ENCODE measurements at places on chromosomes 2 and 18.

- no peak for DNase-seq
Measured at GRCh38 chr2:101921953-101922325, 69.8 kb upstream of the IL1R2 start.

DNA sequence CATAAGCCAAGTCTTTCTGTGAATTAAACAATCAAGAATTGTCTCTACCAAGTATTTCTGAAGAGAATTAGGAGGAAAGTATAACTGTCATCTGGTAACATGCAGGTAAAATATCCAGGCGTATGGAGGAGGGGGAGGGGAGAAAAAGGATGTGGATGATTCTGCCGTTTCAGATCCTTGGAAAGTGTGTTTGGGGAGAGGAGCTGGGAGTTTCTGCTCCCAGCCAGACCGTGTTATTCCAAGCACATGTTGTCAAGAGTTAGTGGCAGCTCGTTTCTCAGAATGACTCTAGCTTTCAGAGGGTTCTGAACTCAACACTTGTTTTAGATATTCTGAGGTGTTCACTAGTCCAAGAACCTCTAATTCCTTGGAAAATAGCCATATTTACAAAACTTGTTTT, 137.6 kb downstream of the FAM124B start:
- DNase-seq: no peak

GRCh38 chr2:50181212-50181611, 850.7 kb downstream of the NRXN1 start:
- no peak for DNase-seq

- no peak for DNase-seq
Measured at GRCh38 chr2:71692621-71693277, 239.4 kb downstream of the DYSF start.

DNA sequence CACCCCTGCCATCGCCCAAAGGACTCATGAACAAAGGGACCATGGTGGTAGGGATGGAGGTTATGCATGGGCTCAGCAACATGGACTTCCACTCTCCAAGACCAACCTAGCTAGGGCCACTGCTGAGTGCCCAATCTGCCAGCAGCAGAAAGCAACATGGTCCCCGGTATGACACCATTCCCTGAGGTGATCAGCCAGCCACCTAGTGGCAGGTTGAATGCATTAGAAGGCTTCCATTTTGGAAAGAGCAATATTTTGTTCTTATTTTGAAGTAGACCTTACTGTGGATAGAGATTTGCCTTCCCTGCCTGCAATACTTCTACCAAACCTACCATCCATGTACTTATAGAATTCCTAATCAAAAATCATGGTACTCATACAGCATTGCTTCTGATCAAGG, 99.8 kb downstream of the METTL4 start:
- no peak for DNase-seq

DNA sequence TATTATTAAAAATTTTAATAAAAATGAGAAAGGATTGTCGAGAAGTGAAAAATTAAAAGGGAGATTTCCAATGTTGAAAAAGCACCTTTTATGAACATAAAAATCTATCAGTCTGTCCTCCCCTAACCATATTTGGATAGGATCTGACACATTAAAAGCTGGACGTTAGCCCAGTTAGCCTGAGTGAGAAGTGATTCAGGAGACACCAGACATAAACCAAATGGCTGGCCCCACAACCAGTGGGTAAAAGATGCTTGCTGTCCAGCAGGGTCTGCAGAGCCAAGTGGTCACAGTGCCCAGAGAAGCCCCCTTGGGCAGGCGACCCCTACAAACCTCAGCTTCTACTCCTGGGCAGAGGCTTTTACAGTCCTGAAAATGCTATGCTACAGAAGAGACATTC, 253.8 kb upstream of the LYPD1 start:
- DNase-seq: peak; percentile 85

DNA sequence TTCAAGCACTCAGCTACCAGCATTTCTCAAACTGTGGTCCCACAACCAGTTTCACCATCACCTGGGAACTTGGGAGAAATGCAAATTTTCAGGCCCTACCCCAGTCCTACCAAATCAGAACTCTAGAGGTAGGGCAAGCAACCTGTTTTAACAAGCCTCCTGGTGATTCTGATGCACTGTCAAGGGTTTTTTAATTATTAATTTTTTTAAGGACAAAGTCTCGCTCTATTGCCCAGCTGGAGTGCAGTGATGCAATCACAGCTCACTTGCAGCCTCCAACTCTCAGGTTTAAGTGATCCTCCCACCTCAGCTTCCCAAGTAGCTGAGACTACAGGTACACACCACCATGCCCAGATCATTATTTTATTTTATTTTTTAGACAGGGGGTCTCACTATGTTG, 7.8 kb downstream of the ACMSD start:
- no peak for DNase-seq

DNA sequence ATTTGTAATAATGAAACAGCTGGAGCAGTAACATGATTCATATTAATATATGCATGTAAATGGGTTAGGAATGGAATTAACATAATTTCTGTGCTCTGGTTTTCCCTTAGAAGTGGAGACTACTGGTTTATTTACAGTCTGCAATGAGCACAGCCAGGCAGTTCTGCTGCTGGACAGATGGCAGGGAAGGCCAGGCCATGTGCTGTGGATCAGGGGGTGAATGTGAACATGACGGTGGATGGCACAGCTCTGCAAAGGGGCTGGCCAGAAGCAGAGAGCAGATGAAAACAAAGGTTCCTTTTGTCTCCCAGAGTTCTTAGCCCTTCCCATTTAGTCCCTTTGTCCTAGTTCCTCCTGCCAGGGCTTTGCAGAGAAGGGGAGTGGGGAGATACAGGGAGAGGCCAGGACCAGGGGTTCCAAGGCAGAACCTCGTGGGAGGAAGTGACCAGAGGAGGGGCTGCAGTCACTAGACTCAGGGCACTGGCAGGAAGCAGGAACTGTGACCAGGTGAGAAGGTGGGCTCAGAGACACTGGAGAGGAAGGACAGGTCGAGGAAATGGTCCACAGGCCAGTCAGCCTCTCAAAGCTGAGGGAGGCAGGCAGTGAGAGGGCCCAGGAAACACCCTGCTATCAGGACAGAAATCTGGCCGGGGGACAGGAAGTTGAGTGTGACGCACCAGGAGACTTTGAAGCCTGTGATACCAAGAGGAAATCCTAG, 112.9 kb upstream of the ATP8B1 start:
- DNase-seq: no peak

- no peak for DNase-seq
Measured at GRCh38 chr2:203763938-203764664, 57.7 kb downstream of the CD28 start.

GRCh38 chr2:3785220-3785889, 82.0 kb downstream of the DCDC2C start:
- DNase-seq: peak; percentile 84

DNA sequence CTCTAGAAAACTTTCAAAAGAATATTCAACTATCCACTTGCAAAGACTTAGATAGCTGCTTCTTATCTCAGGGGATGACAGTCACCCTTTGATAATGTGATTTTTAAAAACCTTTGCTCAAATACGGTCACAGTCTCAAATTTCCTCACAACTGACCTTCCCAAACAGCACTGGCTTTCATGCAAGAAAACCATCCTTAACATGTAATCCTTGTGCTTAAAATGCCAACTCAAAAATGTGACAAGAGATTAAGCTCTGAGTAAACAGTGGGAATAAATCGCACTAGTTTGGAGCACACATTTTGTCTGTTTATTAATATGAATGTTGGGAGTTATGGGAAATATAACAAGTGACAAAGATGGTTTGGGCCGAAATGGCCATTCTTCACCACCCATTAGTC, 87.5 kb upstream of the CCBE1 start:
- DNase-seq: no peak

GRCh38 chr2:220077488-220077887, 450.1 kb downstream of the SLC4A3 start:
- DNase-seq: peak; percentile 72

GRCh38 chr2:195477996-195478382, 179.0 kb upstream of the SLC39A10 start:
- peak; percentile 27 for DNase-seq

- DNase-seq: no peak
Measured at GRCh38 chr2:8547284-8548064, 134.4 kb upstream of the ID2 start.
